ENCODE measurements at places on chromosomes 5 and 9.

GRCh38 chr5:42518595-42519221 lies 95.5 kb downstream of the GHR start:
- no peak for DNase-seq

- DNase-seq, result no peak
These were observed 9.0 kb downstream of the HTR1A start for GRCh38 chr5:63953217-63953616.

- DNase-seq, result no peak
These were observed 72.1 kb upstream of the SEMA6A start for GRCh38 chr5:116646611-116647289.

DNA sequence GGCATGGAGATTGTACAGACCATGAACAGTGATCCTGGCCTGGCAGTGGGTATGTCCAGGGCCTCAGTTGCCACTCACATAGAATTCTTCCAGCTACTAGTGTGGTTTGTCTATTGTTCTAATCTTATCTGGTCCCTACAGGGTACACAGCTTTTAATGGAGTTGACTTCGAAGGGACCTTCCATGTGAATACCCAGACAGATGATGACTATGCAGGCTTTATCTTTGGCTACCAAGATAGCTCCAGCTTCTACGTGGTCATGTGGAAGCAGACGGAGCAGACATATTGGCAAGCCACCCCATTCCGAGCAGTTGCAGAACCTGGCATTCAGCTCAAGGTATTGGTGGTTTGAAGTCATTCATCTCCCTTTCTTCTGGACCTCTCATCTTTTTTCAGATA lies 43.8 kb downstream of the THBS4 start:
- DNase-seq, result peak; percentile 95

DNA sequence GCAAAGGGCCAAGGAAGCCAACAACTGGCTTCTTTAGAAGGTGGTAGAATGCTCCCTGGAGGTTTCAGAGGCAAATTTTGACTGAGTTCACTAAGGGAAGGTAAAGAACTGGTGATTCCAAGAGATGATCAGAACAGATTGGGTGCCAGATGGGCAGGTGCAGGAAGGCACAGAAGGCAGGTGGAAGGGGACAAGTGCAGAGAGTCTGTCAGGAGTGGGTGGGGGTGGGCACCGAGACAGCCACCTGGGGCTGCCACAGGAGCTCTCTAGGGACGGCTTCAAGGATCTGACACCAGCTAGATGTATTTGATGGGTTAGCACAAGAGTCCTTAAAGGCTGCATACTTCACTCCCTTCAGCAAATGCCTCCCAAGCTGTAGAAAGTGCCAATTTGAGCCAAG lies 207.3 kb downstream of the PTTG1 start:
- no peak for DNase-seq

DNA sequence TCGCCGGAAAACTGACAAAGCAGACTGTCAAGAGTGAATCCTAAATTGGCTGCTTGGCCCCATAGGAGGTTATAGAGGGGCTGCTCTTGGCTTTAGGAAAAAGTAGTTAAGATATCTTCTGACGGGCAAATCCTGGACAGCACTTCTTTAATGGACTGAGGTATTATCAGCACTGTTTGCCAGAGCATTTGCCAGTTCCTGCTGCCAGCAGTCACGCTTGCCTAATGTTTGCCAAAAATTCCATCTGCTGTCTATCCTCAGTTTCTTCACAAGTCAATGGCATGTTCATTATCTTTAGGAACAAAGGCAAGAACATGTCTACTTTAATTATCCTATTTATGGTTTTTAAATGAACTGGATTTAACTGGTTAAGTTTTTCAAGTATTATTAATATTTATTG lies 25.8 kb upstream of the SREK1 start:
- no peak for DNase-seq

GRCh38 chr5:65213921-65214525 lies 267.7 kb downstream of the ADAMTS6 start:
- DNase-seq, result peak; percentile 35

GRCh38 chr9:90698871-90699440 lies 56.3 kb upstream of the DIRAS2 start:
- no peak for DNase-seq

- DNase-seq, result no peak
These were observed 251.8 kb upstream of the CDH9 start for GRCh38 chr5:27290172-27290571.

DNA sequence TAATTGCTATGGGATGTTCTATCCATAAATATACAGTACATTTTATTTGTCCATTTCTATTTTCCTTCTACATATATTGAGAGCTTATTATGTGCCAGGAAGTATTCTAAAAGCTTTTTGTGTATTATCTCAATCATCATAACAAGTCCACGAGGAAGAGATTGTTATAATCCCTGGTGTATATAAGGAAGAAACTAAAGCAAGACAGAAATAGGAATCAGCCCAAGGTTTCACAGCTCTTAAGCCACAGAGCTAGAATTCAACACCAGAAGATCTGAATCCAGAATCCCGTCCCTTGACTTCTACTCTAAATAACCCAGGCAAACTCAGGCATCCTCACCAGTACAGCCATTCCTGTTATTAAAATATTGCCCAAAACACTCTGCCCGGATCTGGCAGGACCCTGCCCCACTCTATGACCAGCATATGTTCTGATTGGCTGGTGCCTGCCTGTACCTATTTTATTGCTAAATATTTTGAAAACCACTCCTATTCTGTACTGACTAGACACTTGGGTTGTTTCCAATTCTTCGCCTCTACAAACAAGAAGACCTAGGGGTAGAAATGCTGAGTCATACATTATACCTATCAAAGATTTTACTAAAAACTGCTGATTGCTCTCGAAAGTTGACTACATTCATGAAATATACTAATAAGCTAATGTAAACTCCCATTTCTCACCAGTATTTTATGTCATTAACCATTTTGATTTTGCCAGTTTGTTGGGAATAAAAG lies 297.4 kb downstream of the ENC1 start:
- no peak for DNase-seq

DNA sequence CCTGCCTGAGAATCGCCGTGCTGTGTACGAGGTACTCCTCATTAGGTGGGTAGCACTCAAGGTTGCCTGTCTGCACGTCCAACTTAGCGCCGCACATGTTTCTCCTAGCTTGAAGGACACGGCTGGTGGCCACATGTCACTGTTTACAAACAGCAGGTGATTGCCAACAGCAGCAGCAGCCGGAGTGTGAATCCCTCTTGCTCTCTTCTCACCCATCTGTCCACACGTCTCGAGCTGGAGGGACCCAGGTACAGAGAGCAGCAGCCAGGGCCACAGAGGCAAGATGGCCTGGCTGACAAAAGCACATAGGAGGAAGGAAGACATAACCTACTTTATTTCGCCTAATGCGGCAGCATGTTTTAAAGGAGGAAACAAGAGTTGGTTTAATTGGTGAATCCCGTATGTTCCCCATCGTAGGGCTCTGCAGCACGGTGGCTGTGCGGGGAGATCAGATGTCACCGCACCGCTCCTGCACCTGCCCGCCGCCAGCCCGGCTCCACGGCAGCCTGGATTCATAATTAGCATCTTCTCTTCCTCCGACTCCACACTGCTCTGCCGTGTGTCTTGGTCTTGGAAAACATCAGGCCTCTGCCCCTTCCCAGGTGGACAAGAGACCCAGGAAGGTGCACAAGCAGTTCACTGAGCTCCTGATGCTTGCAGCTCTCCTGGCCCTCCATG lies 201.6 kb upstream of the IRX1 start:
- DNase-seq, result no peak

GRCh38 chr9:94298949-94299599 lies 29.4 kb downstream of the NUTM2F start:
- peak; percentile 19 for DNase-seq

GRCh38 chr5:71589903-71590302 lies 2.8 kb downstream of the MCCC2 start:
- no peak for DNase-seq

- peak; percentile 77 for DNase-seq
These were observed 83.7 kb upstream of the ORM1 start for GRCh38 chr9:114238891-114239875.

GRCh38 chr9:37083654-37084053 lies 36.7 kb upstream of the ZCCHC7 start:
- no peak for DNase-seq

- DNase-seq, result no peak
These were observed 64.5 kb upstream of the ERBIN start for GRCh38 chr5:65861830-65862241.

- no peak for DNase-seq
These were observed 670.5 kb upstream of the SEMA6A start for GRCh38 chr5:117245130-117245529.

DNA sequence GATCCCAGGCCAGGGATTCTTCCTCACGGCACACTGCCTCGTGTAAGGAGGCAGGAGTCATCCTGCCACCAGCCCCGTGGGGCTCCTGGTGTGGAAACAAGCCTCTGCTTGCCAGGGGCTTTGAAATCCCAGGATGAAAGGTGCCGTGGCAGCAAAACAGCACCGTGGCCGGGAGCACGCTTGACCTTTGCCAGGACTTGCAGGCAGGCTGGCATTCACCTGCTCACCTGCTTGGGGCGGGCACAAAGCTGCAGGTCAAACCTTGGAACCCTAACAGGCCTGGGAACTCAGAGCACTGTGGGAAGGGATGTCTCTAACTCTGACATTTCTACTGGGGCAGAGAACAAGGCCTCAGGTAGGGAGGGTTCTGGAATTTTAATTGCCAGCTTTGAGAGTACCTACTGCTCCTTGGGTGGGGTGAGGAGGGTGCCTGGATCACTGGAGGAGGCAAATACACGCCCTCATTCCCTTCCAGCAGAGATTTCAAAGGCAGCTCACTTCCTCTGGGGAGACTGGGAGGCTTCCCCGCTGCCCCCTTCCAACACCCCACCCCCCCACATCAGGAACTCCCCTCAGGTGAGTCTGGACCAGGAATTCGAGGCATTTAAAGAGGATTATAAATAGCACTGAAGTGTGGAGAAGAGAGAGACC lies 45.6 kb upstream of the STXBP1 start:
- DNase-seq, result no peak

- no peak for DNase-seq
These were observed 229.5 kb upstream of the PAPPA start for GRCh38 chr9:115923903-115924668.

DNA sequence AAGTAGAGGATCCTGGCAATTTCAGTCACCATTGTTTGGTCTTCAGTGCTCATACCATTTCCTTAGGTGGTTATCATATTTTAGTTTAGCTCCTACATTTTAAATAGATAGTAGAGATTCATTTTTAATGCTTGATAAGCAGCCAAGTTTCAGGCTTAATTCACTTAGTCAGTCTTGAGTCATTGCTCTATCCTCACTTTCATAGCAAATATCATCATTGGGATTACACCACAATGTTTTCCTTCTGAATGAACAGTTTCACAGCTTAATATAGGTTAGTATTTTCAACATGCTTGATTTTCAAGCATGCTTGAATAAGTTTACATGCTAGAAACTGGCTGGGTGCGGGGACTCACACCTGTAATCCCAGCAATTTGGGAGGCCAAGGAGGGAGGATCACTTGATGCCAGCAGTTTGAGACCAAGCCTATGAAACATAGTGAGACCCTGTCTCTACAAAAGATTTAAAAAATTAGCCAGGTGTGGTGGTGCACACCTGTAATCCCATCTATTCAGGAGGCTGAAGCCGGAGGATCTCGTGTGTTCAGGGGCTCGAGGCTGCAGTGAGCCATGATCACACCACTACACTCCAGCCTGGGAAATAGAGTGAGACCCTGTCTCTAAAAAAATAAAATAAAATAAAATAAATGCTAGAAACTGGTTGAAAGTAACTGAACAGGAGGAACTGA lies 339.9 kb downstream of the ADGRV1 start:
- no peak for DNase-seq

DNA sequence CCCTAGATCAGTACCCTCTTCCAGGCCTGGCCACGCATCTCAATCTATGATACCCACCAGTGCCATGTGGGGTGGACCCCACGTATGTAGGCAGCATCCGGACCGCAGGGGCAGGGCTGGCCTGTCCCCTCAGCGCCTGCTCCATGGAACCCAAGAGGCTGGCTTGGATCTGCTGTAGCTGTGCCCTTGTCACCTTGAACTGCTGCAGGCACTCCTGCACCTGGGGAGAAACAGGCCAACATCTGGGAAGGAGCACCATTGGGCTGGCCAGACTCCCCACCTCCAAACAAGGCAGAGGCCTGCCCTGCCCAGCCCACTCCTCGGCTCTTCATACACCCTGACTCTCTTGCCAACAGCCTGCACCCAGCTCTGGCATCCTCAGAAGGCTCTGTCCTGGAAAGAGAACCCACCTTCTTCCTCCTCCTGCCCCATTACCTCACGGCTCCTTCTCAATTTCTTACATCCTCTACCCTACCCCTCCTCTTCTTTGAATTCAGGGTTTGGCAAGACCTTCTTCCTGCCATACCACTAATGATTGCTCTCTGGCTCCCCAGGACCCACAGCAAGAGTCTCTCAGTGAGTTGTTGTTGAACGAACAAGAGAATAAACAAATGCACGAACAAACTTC lies 7.7 kb downstream of the HK3 start:
- no peak for DNase-seq

DNA sequence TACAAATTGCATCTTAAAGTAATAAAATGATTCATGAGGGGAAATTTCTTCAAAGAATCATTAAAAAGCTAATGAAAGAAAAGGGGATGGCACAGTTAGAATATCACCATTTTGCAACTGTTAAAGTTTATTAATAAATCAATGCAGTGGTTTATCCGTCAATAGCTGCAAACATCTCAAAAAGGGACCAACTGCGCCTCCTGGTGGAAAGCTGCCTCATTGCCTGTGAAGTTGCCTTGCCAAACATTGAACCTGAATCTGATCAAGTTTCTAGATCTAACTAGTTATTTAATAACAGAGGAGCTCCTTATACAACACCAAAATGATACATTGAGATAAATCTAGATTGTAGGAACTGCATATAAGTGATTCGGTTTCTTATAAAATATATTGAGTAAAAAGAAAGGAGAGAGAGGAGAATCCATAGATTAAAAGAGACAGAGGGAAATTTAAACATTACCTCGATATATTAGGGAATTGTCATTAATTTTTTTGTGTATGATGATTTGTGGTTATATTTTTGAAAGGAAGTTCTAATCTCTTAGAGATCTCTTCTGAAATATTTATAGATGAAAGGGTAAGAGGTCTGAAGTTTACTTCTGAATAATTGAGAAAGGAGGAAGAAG lies 6.9 kb upstream of the NDUFB6 start:
- DNase-seq, result peak; percentile 77

DNA sequence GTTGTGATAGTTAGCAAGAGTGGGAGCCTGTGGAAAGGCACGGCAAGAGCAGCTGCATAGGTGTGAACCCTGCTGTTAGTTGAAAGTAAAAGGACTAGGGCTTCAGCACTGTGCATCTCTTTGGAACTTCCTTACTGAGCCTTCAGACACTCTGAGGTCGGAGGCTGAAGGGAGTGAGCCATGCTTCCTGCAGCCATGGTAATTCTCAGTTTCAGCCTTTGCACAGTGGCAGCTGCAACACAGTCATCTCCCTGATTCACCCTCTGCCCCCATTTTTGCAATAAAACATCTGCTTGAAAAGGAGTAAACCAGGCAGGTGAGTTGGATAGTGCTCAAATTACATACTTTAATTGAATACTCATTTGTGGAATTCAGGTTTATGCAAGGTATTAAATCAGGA lies 6.5 kb upstream of the TLE4 start:
- no peak for DNase-seq

All from hematopoietic multipotent progenitor cell treated with erythropoietin and hydrocortisone succinate and interleukin-3 and kit ligand, for 8 days (in vitro differentiated cells).